ENCODE measurements at places on chromosomes 2 and 18.

GRCh38 chr2:38138419-38138818, 62.5 kb upstream of the CYP1B1 start:
- no peak for DNase-seq

DNA sequence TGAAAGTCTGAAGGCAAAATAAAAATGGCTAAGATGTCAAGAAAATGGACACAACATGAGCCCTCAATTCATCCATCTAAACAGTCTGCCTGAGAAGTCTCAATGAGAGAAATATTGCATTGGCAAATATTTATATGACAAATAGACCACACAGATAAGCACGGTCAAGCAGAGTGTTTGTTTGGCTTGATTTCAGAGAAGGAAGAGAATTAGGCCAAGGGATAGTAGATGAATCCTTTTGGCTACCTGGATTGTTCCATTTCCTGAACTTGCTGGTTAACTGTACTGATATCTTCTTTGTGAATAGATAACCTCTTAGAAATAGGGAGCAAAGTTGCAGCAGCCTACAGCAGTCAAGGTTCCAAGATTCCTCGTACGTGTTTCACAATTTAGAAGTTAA, 129.6 kb downstream of the RBMS1 start:
- DNase-seq, result no peak

DNA sequence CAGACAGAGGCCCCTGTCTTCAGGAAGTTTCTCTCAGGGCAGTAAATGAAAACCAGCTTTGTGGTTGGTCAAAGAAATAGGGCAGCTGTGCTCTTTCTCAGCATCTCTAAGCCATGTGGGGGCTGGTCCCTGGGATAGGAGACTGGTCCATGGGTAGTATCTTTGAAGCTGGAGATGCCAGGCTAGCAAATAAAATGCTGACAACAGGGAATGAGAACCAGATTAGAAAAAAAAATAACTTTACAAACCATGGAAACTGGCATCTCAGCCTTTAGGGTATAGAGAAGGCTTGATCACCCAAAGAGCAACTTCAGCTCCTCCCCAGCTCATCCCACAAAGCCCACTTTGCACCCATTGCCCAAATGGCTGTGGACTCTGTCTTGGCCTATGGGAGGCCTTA, 138.1 kb downstream of the TTC32 start:
- no peak for DNase-seq

- no peak for DNase-seq
Measured at GRCh38 chr18:13471198-13471845, 252.8 kb downstream of the LDLRAD4 start.

DNA sequence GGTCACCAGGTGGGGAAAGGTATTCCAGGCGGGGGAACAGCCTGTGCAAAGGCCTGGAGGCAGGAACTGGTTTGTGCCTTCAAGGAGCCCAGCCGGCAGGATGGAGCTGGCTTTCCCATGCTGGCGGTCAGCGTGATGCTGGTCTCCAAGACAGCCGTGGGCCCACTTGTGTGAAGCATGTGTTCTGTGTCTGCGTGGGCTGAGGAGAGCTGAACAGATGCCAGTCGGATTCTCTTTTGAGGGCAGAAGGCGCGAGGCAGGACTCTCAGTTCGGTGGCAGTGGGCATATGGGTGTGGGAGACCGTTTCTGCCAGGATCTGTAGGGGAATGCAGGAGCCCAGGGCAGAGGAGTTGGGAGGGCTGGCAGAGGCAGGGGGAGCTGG, 191.6 kb downstream of the TWIST2 start:
- DNase-seq, result no peak

DNA sequence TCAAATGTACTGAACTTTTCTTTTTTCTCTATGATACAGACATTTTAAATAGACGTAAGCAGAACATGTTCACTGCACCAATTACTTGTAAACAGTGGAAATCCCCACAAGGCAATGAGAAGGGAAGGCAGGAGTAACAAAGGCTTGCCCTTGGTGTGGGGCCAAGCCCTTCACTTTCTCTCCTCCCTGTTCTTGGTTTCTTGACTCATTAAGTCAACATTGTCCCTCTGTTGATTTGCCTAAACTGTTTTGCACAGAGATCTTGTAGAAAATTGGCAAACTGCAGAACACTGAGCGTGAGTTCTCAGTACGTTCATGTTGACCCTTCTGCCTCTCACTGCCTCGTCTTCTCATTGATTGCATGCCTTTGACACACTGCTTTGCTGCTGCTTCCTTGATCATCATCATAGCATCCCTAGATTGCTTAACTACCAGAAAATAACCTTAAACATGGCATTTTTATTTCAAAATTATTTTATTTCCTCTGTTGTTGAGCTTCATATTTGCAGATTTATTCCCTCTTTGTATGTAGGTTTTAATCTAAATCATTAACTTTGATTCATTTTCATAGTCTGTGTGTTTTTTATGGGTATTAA, 257.7 kb downstream of the PTGR3 start:
- DNase-seq, result no peak

- no peak for DNase-seq
Measured at GRCh38 chr2:159213296-159213695, 73.2 kb downstream of the WDSUB1 start.

GRCh38 chr2:107558295-107558694, 268.4 kb upstream of the RGPD4 start:
- no peak for DNase-seq

GRCh38 chr2:120109186-120110061, 96.5 kb downstream of the EPB41L5 start:
- DNase-seq, result peak; percentile 35

DNA sequence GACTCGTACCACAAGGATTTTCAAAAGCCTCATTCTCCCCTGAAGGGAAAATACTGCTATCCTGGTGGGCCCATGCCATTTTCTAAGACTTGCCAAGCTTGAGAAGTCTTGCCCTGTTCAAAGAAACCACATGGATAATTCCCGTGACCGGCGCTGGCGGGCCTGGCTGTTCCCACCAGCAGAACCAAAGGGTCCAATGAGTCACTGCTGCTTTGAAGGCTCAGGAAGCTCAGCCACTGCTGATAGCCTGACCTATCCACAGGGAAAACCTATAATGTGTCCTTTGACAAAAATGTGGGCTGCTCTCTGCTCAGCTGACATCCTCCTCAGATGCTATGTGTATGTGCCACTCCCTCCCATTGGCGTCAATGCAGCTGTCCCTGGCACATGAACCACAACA, 137.9 kb upstream of the RAB12 start:
- peak; percentile 76 for DNase-seq

DNA sequence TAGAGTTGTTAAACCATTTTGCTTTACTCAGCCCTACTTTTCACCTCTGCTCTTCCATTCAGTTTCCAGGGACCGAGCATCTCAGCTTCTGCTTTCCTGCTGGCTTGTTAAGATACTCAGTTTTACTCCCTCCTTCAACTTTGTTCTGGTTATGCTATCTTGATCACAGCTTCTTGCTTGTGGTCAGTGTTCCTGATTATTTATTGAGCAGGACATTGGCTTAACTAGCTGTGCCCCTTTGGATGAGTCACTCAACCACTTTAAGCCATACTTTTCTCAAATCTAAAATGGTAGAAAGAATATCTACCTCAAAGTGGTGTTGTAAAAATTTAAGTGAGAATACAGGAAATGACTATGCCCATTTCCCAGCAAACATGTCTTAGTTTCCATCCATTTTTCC, 124.0 kb downstream of the KYNU start:
- no peak for DNase-seq

DNA sequence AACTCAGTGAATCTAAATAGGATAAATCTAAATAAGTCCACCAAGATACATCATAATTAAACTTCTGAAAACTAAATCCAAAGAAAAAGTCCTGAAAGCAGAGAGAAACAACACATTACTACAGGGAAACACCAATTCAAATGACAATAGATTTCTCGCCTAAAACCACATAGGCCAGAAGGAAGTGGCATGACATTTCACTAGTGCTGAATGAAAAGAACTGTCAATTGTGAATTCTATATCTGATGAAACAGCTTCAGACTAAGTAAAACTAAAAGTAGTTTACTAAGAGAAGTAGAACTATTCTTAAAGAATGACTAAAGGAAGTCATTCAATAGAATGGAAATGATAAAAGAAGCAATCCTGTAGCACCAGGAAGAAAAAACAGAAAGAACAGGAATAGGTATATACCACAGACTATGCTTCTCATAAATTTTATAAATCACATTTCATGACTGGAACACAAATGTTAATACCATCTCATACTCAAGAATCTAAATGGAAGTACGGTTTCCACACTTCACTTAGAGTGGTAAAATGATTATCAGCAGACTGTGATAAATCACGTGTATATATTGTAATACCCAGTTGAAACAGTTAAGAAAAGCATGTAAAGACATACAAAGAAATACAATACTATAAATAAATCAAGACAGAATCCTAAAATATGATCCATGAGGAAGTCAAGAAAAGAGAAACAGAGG, 46.4 kb downstream of the ASXL2 start:
- no peak for DNase-seq

DNA sequence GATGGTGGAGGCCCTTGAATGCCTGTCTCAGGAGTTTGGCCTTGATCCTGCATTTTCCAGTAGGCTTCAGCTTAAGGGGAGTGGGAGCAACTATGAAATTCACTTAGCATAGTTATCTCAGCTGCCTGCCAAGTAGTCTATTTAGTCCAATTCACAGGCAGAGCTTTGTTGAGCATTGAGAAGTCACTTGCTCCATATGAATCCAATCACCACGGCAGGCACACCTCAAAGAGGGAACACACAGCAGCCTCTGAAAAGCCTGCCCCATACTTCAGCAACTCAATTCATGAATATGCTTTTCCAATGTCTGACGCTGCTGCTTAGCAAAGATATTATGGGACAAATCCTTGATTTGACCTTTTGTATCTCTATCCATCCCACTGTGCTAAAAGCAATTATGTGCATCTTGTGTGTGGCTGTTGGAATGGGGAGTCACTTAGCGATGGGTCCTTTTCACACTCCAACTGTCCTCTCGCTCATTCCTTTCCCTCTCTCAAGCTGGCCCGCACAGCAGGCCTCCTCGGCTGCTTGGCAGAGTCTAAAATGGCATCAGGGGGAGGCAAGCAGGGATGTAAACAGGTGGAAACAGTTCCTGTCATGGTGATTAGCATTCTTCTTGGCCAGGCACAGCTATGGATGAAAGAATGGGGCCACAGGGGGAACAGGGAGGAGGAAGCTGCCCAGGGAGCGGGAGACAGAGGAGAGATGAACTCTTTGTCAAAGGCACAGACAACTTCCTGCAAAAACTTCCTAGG, 56.0 kb upstream of the LRPPRC start:
- DNase-seq, result no peak

DNA sequence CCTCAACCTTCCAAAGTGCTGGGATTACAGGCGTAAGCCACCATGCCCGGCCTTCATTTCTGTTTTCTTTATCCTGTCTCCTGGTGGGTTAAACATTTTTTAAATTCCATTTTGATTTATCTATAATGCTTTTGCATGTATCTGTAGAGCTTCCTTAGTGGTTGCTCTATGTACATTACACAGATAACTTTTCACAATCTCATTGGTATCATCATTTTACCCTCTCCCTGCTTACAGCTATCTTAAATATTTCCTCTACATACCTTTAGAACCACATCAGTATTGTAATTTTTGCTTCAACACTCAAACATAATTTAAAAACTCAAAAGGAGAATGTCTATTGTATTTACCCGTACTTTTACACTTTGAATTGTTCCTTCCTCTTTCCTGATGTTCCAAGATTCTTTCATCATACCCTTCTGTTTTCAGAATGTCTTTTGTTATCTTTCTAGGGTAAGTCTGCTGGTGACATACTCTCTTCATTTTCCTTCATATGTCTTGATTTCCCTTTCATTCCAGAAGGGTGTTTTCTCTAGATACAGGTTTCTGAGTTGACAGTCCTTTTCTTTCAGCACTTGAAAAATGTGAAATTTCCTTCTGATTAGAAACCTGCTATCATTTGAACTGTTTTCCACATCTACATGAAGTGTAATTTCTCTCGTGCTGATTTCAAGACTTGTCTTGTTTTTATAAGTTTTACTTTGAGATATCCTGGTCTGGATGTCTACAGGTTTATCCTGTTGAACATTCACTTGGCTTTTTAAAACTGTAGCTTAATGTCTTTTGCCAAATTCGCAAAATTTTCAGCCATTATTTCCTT, 21.9 kb downstream of the PPP3R1 start:
- no peak for DNase-seq

DNA sequence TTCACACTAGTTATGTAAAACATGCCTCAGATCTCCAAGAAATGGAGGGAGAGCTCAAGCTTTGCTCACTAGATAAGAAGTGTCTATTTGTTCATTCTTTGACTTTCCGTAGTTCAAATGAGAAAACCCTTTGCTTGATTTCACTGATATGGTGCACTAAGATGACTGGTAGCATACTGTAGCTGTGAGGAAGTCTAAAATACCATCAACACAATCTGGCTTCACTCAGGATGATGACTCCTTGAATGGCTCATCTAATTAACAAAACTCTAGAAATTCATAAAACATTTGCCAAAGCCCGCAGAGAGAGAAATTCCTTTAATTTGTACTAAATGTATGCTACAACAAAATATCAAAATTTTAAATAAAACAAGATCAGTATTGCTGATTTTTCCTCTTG, 152.8 kb upstream of the STK17B start:
- no peak for DNase-seq

DNA sequence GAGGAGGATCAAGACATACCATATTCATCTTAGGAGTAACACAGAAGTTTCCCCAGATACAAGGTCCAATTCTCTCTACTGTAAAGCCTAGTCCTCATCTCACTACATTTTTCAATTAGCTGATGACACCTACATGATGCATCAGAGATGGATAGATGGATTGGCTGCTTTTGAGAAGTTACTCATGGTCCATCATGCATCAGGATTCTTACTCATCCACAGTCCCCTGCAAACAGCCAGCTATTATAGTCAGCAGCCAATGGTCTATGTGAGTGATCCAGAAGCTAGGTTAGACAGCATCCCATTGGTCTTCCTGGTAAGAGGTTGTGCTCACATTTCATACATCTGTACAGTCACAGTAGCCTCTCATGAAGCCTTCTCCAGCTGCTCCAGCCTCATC, 154.5 kb upstream of the NRP2 start:
- no peak for DNase-seq

DNA sequence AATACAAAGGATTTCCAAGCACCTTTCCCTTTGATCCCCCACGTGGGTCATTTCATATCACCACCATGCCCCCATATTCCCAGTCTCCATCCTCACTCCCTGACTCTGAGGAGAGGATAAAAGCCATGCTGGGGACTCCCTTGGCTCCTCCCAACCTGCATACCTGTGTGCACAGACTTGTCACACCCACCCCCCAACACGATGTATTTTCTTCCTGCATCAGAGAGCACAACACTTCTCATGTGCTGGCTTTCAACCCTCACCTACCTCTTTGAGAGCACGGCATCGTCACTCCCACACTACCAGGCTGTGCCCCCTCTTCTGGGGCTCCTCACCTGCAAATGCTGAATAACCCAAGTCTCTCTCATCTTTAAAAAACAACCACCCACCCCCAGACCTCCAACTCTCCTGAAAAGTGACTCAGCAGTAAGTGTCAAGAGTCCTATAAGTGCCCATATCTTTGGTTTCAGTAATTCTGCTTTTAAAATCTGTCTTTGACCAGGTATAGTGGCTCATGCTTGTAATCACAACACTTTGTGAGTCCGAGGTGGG, 53.1 kb downstream of the AP1S3 start:
- DNase-seq, result no peak

All from SW480 (cell line).